ENCODE measurements at places on chromosomes 16 and 17.

- DNase-seq, result no peak
These were observed 44.0 kb downstream of the MYH3 start for GRCh38 chr17:10612957-10613744.

GRCh38 chr17:42520540-42520951 is 15.5 kb upstream of the NAGLU start:
- DNase-seq, result no peak

DNA sequence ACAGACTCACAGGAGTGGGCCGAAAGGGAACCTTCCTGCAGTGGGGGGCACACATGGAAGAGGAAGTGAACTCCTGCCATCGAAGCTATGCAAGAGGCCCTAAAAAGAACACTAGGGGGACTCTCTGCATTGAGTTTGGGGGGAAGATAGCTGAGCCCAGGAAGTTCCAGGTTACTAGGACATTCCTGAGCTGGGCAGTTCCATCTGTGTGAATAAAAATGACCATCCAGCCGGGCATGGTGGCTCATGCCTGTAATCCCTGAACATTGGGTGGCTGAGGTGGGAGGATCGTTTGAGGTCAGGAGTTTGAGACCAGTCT is 211.8 kb downstream of the ZNF423 start:
- no peak for DNase-seq

DNA sequence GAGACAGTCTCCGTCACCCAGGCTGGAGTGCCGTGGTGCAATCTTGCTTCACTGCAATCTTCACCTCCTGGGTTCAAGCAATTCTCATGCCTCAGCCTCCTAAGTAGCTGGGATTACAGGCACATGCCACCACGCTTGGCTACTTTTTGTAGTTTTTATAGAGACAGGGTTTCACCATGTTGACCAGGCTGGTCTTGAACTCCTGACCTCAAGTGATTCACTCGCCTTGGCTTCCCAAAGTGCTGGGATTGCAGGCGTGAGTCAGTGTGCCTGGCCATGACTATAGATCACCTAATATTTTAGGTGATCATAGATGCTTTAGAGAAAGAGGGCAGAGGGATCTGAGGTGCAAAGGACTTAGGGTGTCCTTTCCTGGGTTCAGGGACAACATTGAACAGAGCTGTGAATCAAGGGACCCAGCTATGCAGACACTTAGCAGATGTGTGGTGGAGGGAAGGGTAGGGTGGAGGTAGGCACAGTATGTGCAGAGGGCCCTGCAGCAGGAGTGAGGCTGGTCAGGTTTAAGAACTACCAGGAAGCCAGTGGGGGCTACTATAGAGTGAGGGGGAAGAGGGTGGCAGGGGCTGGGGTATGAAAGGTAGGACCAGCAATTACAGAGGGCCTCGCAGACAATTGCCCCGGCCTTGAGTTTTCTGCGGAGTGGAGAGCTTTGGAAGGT is 116.5 kb downstream of the CMIP start:
- no peak for DNase-seq

DNA sequence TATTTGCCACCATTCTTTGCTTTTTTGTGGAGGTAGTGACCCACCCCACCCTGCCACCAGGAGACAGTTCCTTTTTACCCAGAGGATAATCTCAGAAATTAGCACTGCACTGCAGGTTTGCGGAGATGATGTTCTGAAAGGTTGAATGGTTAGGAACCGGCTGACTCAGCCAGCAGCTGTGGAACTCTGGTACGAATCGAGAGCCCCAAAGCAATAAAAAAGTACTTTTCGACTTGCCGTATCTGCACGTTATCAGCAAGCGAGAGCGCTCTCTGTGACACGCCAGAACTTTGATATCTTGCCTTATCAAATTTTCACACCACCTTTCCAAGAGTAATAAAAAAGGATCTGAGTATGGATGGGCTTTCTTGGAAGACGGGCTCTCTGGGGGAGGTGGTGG is 96.3 kb upstream of the EEF2KMT start:
- no peak for DNase-seq

DNA sequence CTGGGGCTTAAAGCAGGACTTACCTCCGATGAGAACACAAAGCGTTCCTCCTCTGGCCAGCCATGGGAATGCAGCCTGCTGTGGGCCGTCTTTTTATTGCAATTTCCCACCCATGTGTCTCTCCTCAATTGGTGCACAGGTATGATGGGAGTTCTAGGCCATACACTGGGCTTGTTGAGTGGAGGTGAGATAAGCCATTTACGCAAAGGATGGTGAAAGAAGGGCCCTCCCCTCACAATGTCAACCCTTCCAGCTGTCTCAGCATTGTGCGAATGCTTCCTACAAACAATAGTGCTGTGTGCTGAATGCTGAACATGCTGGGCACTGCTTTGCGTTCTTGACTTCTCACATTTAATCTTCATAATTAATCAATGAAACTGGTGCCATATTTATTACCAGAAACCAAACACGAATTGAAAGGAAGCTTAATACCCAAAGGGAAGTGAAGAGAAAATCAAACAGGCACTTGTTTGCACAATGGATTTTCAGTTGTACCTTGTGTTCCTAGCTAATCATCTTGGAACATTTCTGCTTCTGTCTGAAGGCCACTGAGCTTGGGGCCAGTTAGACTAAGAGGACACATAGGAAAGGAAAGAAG is at the start of gene GP2:
TSS of gene GP2 (minus strand) at position 70 of the 598 bp plus-strand sequence. CDS start 1,082 bp downstream, outside the sequence.
- no peak for DNase-seq

- DNase-seq, result no peak
These were observed 44.5 kb downstream of the ZNRF1 start for GRCh38 chr16:75043175-75043895.

GRCh38 chr17:74244548-74244947 is 29.5 kb upstream of the DNAI2 start:
- peak; percentile 29 for DNase-seq

DNA sequence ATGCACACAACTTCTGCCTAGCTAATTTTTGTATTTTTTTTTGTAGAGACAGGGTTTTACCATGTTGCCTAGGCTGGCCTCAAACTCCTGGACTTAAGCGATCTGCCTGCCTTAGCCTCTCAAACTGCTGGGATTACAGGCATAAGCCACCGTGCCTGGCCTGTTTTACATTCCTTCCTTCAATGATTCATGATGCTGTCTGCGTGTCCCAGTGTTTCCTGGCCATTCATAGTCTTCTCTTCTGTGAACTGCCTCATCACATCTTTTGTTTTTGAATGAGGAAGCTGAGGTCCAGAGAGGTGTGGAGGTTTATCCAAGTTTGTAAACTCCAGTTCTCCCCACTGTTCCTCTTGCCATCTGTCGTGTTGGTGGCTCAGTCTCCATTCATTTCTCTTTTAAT is 64.5 kb upstream of the MED9 start:
- DNase-seq, result no peak

- DNase-seq, result peak; percentile 44
These were observed 9.1 kb upstream of the PPP1R1B start for GRCh38 chr17:39617446-39618245.

- DNase-seq, result peak; percentile 45
These were observed 14.4 kb downstream of the SDR42E1 start for GRCh38 chr16:81996664-81997509.

DNA sequence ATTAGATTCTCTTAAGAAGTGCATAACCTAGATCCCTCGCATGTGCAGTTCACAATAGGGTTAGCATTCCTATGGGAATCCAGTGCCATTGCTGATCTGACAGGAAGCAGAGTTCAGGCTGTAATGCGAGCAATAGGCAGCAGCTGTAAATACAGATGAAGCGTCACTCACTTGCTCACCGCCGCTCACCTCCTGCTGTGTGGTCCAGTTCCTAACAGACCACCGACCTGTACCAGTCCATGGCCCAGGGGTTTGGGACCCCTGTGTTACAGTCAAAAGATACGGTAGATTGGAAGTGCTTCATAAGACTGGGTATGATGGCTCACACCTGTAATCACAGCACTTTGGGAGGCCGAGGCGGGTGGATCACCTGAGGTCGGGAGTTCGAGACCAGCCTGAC is 2.8 kb downstream of the STAT5A start:
- no peak for DNase-seq

- DNase-seq, result no peak
These were observed 2.3 kb downstream of the PDK2 start for GRCh38 chr17:50097455-50097854.

- DNase-seq, result no peak
These were observed 42.9 kb upstream of the C16orf78 start for GRCh38 chr16:49330562-49331201.

DNA sequence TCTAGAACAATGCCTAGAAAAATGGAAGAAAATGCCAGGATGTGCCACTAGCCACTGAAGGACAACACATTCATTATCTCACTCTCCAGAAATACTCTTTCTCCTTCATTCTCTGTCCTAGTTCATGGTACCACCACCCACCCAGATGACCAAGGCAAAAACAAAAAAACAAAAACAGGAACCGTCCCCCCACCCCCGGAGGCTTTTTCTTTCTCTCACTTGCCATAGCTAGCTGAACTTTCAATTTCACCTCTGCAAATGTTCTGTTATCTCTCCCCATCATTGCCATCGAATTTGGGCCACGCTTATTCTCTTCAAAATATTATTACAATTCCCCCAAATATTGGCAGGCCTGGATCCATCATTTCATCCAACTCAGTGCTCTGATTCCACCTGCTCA is 49.0 kb downstream of the SOX9 start:
- DNase-seq, result no peak

DNA sequence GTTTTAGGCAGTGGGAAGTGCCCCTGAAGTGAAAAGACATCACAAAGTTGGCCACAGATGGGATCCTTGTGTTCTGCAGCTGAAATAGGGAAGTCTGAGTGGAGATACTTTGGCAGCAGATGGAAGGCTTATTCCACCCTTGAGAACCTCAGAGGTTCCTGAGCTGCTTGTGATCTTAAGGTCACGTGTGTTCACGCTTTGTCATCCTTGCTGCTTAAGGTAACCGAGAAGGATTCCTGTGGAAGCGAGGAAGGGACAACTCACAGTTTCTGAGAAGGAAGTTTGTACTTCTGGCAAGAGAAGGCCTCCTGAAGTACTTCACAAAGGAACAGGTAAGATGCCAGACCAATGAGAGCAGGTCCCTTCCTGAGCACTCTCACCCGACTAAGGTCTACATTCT is 12.2 kb downstream of the ADAP2 start:
- no peak for DNase-seq

DNA sequence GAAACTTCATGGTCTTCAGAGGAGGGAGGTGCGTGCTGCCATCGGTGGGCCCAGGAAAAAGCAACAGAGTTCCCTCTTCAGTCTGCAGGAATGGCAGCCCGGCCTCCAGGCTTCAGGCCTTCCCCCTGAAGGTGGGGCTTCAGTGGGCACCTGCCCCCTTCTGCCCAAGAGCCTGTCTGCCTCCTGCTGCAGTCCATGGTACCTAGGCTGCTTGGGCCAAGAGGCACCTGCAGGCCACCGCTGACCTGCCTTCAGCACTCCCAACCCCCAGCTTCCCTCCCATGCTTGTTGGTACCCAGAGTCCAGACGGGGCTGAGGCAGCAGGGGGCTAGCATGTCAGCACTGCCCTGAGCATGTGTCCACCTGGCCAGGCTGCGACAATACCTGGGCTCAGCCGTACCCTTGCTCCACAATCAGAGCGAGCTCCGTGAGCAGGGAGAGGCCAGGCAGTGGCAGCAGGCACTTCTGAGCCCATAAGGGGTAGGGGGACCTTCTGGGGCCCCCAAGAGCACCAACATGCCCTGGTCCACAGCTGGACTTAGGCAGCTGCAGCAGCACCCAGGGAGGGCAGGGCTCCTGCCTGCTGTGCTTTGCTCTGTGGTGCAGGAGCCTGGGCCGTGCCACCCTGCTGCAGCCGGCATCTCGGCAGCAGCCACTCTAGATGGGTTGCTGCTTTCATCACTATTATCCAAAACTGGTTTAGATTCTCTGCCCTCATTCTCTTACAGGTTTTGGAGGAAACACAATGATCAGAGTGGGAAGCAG is 77.2 kb upstream of the AKTIP start:
- no peak for DNase-seq

DNA sequence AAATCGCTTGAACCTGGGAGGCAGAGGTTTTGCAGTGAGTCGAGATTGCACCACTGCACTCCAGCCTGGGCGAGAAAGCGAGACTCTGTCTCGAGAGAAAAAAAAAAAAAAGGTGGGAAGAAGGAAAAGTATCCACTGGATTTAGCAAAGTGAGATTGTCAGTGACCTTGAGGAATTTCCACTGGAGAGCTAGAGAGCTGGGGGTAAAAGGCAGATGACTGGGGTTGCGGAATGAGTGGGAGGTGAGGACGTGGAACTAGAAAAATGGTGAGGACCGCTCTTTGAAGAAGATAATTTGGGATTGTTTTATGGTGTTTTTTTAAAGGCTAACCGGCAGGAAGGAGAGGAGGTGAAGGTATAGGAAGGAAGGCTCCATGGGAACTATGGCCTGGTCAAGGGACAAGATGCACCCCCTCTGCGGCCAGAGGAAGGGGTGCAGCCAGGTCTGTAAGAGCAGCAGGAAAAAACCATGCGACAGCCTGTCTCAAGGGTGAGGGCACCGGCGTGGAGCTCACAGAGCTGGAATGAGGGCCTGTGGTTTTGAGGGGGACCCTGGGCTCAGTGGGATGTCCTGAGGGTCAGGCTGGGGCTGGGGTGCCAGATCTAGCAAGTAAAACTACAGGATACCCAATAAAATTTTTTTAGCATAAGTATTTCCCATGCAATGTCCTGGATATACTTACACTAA is 694 bp upstream of the MLST8 start:
- DNase-seq, result no peak

DNA sequence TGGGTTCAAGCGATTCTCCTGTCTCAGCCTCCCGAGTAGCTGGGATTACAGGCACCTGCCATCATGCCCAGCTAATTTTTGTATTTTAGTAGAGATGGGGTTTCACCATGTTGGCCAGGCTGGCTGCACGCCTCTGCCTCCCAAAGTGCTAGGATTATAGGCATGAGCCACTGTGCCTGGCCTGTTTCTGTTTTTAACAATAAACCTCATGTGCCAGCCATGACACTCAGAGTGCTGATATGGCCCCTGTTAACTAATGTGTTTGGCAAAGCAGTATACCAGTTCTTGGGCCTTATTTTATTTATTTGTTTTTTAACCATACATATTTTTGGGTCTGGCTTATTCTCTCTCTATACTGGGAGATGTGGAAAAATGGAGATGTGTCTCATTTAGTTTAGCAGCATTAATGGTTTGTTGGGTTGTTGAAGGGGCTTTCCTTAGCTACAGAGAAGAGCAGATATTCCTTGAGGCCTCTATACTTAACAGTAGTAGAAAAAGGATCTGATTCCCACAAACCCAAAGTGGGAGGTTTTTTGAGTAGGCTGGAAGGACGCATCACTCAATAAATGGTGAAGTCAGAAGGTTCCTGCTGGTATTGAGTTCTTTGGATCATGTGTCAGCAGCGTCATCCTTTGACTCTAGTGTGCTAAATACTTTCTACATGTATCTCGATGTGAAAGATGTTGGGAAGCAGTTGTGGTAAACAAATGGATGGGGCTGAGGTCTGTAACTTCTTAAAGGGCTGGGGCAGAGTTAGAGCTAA is 16.2 kb upstream of the CDK5R1 start:
- DNase-seq, result no peak

GRCh38 chr16:74651841-74652240 is 14.8 kb downstream of the RFWD3 start:
- no peak for DNase-seq
